NCI-H774 (cell line): ENCODE measurements at places on chromosomes 4 and X.

DNA sequence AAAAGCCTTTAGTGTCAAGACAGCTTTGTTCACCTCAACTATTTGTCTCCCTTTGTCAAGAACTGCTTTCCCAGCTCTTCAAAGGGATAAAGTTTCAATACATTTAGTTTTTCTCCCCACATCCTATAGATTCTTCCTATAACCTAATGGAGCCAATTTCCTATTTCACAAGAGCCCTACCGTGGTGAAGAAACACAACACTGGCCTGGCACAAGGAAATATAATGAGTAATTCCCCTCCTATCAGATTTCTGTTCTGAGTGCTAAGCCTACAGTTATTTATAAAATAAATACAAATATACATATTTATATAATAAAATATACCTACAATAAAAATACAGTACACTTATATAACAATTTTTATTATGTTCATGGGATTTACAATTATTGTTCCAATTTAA is 89.9 kb downstream of the SHISA3 start:
- no peak for DNase-seq

- no peak for DNase-seq
These were observed 14.7 kb downstream of the SLIT2 start for GRCh38 chr4:20266215-20267082.

- DNase-seq, result no peak
These were observed 27.4 kb upstream of the PLAC1 start for GRCh38 chrX:134685668-134686067.

- DNase-seq, result no peak
These were observed 26.5 kb downstream of the GALNT7 start for GRCh38 chr4:173195109-173195508.

DNA sequence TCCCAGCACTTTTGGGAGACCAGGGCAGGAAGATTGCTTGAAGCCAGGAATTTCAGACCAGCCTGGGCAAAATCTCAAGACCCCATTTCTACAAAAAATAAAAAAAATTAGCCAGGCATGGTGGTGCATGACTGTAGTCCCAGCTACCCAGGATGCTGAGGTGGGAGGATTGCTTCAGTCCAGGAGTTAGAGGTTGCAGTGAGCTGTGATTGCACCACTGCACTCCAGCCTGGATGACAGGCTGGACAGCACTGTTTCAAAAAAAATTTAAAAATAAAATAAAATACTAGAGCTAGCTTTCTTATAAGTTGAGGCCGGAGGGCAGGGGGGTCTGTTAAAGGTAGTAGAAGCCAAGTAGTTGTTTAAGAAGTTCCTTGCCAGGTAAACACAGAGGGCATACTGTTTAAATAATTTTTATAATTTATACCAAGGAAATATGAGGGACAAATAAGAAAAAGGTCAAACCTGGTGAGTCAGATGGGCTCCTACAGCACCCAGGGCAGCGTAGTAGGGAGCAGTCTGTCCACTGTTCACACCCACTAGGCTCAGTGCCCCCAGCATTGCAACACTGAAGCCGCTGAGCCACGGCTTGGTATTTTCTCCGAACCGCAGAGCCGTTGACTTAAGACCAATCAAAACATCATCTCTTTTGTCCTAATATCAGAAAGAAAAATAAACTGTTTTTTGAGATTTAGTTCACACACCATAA is 17.3 kb downstream of the COQ2 start:
- no peak for DNase-seq

- no peak for DNase-seq
These were observed 396.0 kb downstream of the PDGFC start for GRCh38 chr4:156575430-156576073.

- DNase-seq, result no peak
These were observed 680.7 kb upstream of the SPANXN1 start for GRCh38 chrX:144566592-144566991.

- no peak for DNase-seq
These were observed 188.7 kb upstream of the VCX start for GRCh38 chrX:7654316-7654715.

DNA sequence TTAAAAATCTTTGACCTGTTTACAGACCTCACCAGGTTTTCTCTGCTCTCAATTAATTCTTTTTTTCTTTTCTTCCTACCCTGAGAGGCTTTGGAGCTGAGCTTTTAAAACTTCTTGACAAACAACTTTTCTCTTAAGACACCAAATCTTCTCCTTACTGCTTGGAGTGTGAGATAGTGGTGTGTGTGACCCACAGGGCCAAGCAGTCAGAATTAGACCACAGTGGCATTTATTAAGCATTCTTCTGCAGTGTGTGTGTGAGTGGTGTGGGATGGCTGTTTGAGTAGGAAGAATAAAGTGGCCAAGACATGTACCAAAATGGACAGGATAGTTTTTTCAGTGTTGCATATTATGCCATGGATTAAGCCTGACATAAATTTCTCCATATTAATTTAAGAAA is 665.1 kb downstream of the RAPGEF2 start:
- DNase-seq, result no peak

- DNase-seq, result no peak
These were observed 13.0 kb upstream of the RHOH start for GRCh38 chr4:40183615-40184411.

DNA sequence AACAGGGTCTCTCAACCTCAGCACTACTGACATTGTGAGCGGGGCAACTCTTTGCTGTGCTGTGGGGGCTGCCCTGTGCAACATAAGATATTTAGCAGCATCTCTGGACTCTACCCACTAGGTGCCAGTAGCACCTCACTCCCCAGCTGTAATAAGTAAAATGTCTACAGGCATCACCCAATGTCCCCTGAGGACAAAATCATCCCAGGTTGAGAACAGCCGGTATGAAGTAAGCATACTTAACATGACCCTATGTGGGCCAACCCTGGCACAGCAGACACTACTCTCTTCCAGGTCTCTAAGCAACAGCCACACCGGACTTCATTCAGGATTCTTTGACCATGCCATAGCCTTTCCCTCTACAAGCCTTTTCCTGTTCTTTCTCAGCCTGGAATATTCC is 10.5 kb upstream of the MGST2 start:
- no peak for DNase-seq

DNA sequence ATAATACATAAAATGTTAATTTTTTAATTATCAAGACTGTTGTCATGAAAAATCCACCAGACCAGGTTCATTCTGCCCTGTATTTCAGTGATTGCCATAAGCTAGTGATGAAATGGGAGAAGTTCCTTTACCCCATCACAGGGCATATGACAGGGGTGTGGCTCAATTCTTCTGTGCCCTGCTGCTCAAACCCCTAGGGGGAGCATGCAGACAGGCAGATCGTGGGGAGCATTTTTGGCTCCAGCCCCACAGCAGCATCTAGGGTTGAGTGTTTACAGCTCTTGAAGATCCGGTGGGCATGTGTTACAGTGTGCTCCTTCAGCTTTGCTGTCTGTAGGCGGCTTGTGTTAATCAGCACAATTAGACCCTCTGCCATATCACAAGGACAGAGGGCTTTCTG is 700.7 kb downstream of the PCDH18 start:
- DNase-seq, result no peak

DNA sequence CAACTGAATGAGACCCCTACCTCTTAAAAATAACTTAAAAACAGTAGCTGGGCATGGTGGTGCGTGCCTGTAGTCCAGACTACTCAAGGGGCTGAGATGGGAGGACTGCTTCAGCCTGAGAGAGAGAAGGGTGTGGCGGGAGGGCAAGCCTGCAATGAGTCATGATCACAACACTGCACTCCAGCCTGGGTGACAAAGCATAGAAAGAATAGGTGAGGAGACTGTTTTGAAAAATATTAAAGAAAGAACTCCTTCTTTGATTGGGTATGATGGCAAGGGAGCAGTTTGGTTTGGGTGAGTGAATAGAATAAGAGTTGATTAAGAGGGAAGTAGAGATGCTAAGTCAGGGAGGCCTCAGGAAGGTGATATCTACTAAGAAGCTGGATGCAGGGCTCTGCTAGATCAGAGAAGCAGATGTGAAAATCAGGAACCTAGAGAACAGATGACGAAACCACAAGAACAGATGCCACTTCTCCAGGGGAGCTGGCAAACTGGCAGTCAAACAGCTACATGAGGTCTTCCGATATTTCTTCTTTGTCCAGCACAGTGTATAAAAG is 318.6 kb downstream of the OPHN1 start:
- DNase-seq, result no peak
